ENCODE measurements at places on chromosomes 3 and 15.

- peak; percentile 1 for DNase-seq
Measured at GRCh38 chr15:55897560-55898336, 95.7 kb downstream of the NEDD4 start.

DNA sequence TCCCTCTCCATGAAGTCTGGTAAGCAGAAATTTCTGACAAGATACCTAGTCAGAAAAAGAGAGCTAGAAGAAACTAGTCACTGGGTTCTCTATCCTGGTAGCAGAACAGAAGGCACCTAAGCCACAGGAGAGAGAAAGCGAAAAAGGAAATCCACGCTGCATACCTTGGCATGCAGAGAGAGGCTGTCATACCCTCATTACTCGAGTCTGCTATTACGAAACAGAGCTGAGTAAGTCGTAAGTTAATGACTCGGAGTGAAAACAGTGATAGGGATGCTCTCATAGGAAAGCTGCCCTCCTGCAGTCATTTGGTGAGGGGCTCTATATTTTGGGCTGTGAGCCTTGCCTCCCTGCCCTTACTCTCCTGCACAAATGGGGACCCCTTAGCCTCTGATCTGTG lies 16.2 kb downstream of the CLRN1 start:
- DNase-seq: no peak

- no peak for DNase-seq
Measured at GRCh38 chr3:77887611-77888010, 847.7 kb downstream of the ROBO2 start.

DNA sequence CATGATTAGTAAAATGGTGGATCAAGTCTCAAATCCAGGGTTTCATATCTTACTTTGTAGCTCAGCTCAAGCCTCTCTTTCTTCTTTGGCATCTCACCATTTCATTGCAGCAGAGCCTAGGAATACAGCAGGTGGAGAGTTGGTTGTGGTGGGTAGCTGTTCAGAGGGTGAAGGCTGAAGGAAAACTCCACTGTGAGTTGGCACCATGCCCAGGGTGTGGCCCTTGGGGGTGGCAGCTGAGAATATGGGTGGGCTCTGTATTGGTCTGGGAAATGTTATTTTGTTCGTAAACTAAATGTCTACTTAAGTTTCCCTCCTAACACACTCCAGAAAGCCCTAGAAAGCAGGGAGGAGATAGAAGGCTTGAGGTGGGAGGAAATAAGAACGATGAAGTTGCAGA lies 1.7 kb upstream of the MAP1A start:
- no peak for DNase-seq

GRCh38 chr3:196941729-196942225 lies 551 bp downstream of the NCBP2 start:
- peak; percentile 66 for DNase-seq

DNA sequence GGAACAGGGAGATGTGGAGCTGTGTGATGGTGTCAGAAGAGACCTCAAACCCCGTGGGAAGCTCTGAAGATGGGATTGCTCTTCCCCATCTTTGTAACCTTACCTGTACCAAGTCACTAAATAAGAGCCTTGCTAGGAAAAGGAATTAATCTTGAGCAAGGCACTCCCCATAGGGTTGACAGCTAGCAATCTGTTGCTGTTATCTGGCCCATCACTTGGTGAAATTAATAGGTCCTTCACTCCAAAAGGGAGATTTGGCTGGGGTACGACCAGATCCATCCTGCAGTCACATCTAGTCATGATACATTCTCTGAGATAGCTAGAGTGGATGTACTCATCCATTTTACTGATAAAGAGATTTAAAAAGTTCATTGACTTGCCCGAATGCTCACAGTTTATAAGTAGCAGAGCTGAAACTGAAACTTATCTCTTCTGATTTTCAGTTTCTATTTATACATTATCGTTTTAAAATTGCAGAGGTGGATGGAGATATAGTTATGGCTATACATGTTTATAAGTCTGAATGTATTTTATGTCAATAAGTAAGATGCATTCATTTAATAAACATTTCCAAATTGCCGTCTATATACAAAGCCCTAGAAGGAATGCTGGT lies 299.1 kb upstream of the MCTP2 start:
- no peak for DNase-seq

- no peak for DNase-seq
Measured at GRCh38 chr3:10469441-10470119, 35.8 kb downstream of the ATP2B2 start.
